Kidney (tissue), 22 donors: ENCODE measurements at places on chromosomes 7 and 10. TPM values are rescaled to one million over a fixed set of nuclear protein-coding genes. Genes with fewer than 3 reads are reported as not detected.

DNA sequence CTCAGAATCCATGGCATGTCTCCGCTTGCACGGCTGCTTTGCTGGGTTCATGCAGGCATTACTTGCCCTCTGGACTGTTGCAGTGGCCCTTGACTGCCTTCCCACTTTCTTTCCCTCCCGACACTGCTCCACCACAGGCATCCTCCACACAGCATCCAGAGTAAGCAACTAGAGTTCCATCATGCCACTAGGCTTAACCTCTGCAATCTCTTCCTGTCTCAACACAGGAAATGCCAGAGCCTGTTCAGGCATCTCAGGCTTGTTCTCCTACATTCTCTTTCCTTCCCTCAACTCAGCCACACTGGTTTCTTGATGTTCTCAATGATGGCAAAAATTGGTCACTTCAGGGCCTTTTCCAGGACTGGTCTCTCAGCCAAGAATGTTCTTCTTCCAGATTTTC is 284.5 kb upstream of the KLF6 start:
- DNase-seq: no peak

GRCh38 chr10:53754596-53755250 is 982.1 kb upstream of the MBL2 start:
- DNase-seq: peak; percentile 37

ICA1 gene
- 41.8 TPM for total RNA-seq

GRCh38 chr10:59865101-59865500 is 41.3 kb downstream of the CCDC6 start:
- DNase-seq: no peak

GRCh38 chr10:132167041-132167674 is 19.6 kb upstream of the DPYSL4 start:
- no peak for DNase-seq

GRCh38 chr10:79387974-79388850 is 40.9 kb downstream of the PPIF start:
- no peak for DNase-seq

GRCh38 chr10:10126218-10126617 is 891.5 kb upstream of the CELF2 start:
- DNase-seq: no peak

- no peak for DNase-seq
Measured at GRCh38 chr7:94874036-94874785, 33.2 kb upstream of the PPP1R9A start.

FKBP6 gene
- 0.13 TPM for total RNA-seq

STN1 gene
- 30.1 TPM for total RNA-seq

- no peak for DNase-seq
Measured at GRCh38 chr7:69710768-69711438, 112.6 kb downstream of the AUTS2 start.

DIP2C gene
- 22.6 TPM for total RNA-seq

- DNase-seq: no peak
Measured at GRCh38 chr7:144397086-144397485, 6.4 kb downstream of the NOBOX start.

DNA sequence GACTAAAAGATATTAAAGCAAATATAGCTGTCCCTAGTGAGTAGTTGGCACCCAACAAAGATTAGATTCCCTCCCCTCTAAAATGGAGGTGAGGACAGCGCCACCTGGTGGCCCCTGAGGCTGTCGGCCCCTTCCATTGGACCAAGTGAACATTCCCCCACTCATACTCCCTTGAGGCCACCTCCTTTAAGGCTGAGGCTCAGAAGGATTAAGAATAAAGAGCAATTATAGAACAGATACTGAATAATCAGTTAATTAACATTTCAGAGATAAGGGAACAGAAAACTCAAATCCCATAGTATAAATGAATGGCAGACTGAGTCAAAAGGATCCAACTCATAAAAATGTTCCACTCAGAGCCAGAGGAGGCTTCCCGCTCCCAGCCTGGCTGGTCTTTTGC is 130.4 kb upstream of the GHITM start:
- DNase-seq: no peak

DNA sequence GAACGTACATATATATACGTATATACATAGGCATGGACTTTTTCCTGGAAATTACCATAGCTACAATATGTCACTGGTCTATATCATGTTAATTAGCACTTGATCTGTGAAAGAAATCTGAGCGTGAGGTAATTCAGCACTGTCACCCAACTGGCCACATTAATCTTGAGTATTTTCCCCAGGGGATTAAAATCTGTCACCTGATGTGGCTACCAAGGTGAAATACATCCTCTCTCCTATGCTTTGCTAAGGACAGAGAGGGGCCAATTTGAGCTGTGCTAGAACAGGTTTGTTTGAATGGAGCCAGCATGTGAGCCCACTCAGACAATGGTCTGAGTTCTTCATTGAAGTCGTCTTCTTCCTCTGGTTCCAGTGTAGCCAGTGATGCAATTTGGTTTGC is 33.3 kb downstream of the CYCS start:
- DNase-seq: no peak

GRCh38 chr7:84712374-84713121 is 474.3 kb downstream of the SEMA3D start:
- no peak for DNase-seq

HTR7 gene
- total RNA-seq: 0.38 TPM

- no peak for DNase-seq
Measured at GRCh38 chr7:69677054-69677852, 79.0 kb downstream of the AUTS2 start.

STEAP1 gene
- total RNA-seq: 4.4 TPM

MET gene
- 225 TPM for total RNA-seq

- DNase-seq: no peak
Measured at GRCh38 chr10:129814681-129815646, 149.1 kb downstream of the EBF3 start.

DNA sequence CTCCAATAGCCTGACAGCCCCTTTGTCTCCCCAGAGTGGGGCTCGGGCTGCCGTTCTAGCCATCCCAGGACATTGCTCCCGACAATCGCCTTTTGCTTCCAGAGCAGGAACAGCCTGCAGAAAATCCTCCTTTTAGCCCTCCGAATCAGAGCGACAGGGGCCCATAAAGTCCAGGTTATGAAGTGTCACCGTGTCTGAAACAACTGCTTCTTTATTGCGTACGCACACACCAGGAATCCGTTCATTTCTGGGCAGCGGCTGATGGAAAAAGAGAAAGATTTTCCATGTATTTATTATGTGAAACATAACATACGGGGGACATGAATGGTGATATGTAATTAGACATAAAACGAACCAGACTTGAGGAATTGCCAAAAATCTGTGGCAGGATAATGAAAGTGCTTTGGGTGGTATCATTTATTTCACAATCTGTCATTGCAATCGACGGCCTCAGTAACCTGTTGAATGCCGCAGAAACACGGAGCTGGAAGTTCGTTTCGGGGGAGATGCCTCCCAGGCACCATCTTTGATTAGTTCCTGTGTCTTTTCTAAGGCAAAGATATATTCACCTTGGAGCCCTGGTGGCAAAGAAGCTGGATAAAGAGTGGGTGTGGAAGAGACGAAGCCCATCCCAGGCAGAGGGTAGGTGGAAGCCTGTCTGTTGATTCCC is 48.1 kb downstream of the FAM241B start:
- DNase-seq: no peak

OR2A5 gene
- not detected for total RNA-seq

DNA sequence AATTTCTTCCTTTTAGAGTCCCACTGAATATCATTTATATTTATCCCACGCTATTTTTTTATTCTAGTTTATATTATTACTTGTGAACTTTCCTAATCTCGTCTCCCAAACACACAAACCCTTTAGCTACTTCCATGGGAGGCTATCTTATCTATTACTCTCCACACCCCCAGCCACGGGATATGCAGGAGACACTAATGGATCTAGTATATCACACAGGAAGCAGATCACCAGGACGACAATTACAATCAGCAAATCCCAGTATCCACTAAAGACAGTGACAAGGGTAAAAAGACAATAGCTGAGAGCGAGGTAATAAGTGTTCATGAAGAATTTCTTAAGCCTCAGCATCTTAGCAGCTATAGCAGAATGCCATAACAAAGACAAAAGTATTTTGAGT is 3.8 kb upstream of the AKR1E2 start:
- DNase-seq: no peak

DNA sequence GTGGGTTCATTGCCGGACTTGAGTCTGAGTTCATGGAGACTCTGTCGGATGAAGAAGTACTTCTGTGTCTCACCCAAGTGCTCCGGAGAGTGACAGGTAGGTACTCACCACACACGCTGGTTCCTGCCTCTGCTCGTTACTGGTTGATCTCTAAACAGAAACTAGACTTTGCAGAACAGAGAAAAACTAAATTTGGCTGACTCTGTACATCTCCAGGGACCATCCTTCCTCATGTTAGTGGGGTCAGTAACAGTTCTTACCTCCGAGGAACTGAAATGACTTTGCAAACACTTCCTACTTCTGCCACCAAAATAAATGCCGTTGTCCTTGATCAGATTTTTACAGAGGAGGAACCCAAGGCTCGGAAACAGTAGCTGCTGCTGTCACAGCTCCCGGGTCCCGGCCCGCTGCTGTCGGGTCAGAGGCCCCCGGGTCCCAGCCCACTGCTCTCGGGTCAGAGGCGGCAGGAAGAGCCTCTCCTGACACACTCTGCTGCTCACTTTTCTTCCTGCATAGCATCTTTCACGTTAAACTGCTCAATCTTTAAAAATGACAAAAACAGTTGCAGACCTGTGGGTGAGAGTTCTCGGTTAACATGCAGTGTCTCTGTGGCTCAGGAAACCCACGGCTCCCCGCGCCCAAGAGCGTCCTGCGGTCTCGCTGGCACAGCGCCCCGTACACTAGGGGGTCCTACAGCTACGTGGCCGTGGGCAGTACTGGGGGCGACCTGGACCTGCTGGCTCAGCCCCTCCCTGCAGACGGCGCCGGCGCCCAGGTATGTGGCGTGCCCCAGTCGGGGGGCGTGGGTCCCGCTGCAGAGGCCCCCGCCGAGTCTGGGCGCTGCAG is 4.8 kb upstream of the MTG1 start:
- DNase-seq: no peak

LBX1 gene
- total RNA-seq: not detected
